ENCODE measurements at places on chromosomes 2 and 18. TPM values are rescaled to one million over a fixed set of nuclear protein-coding genes. Genes with fewer than 3 reads are reported as not detected.
A peak's percentile ranks its signal among the peaks of the same experiment; 100 is the strongest.

DNA sequence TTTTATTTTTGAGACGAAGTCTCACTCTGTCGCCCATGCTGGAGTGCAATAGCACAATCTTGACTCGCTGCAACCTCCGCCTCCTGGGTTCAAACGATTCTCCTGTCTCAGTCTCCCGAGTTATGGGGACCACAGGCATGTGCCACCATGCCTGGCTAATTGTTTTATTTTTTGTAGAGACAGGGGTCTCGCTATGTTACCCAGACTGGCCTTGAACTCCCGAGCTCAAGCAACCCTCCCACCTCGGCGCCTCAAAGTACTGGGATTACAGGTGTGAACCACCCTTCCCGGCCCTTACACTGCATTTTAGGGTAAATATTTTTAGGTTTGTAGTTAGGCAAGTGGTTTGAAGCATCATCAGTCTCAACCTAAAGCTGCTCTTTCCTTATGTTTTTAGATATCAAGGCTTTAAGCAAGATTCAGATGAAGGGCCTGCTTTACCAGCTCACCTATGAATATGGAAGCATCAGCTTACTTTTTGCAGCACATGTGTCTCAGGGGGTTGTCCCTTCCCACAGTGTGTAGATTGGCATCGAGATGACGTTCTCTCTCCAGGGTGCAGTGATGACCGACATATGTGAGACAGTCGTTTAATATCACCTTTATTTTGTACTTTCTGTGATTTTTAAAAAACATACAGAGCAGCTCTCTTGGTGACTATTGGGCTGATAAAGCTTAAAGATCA is 47.2 kb downstream of the ATIC start:
- H3K27ac ChIP-seq: no peak overlapping the region
- H3K27me3 ChIP-seq: no peaks in the 10 kb centered on the region
- DNase-seq: no peak
- peaks cover 42% of the 10 kb centered on the region for H3K36me3 ChIP-seq
- H3K4me3 ChIP-seq: no peak overlapping the region
- H3K4me1 ChIP-seq: no peaks in the 10 kb centered on the region

DNA sequence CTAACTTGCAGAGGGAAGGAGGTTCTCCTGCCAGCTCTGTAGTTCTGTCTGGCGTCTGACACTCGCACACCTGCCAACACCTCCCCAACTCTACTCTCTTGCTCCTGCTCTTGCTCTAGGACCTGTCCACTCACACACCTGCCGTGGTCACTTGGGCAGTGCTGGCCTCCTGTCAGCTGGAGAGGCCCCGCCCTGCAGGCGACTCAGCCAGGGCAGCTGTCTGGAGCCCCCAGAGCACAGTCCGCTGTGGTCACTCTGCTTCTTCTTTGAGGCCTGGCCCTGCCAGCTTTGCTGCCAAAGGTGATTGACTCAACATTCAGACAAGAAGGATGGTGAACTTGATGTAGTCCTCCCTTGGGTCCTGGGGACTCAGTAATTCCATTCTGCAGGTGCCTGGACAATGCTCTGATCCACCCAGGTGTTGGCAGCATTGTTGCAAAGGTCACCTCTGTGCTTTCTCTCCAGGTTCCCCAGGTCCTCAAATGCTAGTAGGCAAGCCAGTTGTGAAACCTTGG is 18.7 kb downstream of the TPO start:
- H3K36me3 ChIP-seq: no peaks in the 10 kb centered on the region
- DNase-seq: no peak
- no peak overlapping the region for H3K4me3 ChIP-seq

DNA sequence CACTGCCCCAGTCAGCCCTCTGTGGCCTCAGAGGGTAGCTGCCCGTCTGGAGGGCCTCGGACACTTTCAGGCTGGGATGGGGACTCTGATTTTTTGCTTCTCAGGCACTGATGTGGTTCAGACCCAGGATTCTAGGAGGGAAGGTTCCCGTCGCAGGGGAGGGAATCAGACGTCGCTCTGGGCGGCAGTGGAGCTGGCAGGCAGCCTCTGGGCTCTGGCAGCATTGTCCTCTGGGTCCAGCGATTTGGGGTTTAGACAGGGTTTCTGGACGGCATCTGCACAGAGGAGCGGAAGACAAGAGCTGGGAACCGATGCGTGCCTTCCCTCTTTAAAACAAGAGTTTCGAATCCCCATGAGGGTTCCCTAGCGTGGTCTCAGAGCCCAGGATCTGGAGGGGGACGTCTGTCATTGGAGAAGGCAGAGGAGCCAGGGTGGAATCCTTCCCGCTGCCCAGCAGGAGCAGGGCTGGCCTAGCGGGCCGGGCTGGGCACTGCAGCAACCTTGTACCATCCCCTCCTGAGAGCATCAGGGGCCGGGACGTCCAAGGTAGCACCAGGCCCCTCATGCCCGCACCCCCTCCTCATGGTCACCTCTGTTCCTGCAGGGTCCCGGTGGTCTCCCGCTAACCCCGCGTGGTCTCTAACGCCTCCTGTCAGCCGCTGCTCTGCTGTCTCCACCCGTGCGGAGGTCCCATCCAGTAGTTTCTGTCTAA is 246.0 kb downstream of the AGAP1 start:
- H3K4me3 ChIP-seq: no peak overlapping the region
- no peak overlapping the region for H3K27ac ChIP-seq
- no peaks in the 10 kb centered on the region for H3K36me3 ChIP-seq
- no peaks in the 10 kb centered on the region for H3K4me1 ChIP-seq

DNA sequence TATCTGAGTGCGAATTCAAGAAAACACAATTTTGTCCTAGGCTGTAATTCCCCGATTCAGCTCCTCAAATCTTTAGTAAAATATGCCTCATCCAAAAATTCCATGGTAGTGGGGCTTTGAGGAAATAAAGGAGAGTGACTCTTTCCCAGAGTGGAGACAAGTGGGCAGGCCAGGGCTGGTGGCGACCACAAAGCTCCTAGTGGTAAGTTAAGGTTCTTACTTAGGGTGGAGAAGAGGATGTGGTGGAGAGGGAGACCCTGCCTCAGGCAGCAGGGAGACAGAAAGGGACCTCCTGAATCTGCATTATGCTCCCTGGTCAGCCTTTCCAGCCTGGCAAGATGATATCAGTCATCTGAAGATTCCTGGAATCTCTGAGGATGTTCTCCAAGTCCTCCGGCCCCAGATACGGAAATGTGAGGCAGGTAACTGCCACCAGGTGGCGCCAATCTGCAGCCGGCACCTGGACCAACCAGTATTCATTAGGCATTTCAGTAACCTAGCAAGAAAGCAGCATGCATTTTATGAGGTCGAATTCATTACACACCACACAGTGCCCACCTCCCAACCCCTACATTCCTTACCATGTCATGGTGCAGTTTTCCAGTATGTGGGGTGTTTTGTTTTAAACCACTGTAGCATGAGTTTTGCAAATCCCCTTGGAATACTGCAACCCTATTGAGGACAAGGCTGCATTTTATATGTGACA is 106.4 kb downstream of the POLE4 start:
- no peaks in the 10 kb centered on the region for H3K27me3 ChIP-seq
- H3K36me3 ChIP-seq: no peaks in the 10 kb centered on the region
- no peaks in the 10 kb centered on the region for H3K4me1 ChIP-seq
- peak; percentile 66 for DNase-seq
- no peak overlapping the region for H3K4me3 ChIP-seq

DNA sequence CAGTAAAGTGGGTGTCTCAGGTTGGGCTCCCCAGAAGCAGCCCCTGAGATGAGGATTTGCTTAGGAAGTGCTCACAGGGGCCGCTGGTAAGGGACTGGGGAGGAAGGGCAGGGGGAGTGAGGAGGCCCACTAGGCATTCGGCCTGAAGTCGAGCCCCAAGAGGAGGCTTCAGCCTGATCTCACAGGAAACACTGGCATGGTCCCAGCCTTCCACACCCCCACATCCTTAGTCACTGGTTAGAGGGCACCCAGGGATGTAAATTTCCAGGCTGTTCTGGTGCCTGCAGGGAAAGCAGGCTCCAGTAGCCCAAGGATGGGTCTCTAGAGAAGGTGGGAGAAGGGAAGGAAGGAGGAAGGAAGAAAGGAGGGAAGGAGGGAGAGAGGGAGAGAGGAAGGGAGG is 22.4 kb upstream of the KCNK3 start:
- no peaks in the 10 kb centered on the region for H3K4me1 ChIP-seq
- H3K27me3 ChIP-seq: no peaks in the 10 kb centered on the region
- no peak overlapping the region for H3K4me3 ChIP-seq
- no peak overlapping the region for H3K27ac ChIP-seq

GRCh38 chr2:95314964-95315611 is 17.9 kb downstream of the KCNIP3 start:
- H3K4me3 ChIP-seq: no peak overlapping the region
- H3K27me3 ChIP-seq: no peaks in the 10 kb centered on the region
- no peak for DNase-seq
- H3K4me1 ChIP-seq: no peaks in the 10 kb centered on the region
- no peaks in the 10 kb centered on the region for H3K36me3 ChIP-seq
- H3K27ac ChIP-seq: no peak overlapping the region

GRCh38 chr2:235976516-235976915 is 191.7 kb downstream of the GBX2 start:
- H3K4me1 ChIP-seq: no peaks in the 10 kb centered on the region
- no peak overlapping the region for H3K4me3 ChIP-seq
- no peak for DNase-seq
- H3K27me3 ChIP-seq: no peaks in the 10 kb centered on the region
- H3K27ac ChIP-seq: no peak overlapping the region

GRCh38 chr2:196823750-196824522 is 14.8 kb upstream of the C2orf66 start:
- H3K27ac ChIP-seq: no peak overlapping the region
- DNase-seq: no peak
- H3K4me1 ChIP-seq: no peaks in the 10 kb centered on the region
- H3K27me3 ChIP-seq: no peaks in the 10 kb centered on the region

GRCh38 chr2:158580760-158581159 is 124.0 kb downstream of the PKP4 start:
- DNase-seq: no peak
- H3K4me1 ChIP-seq: no peaks in the 10 kb centered on the region
- H3K4me3 ChIP-seq: no peak overlapping the region
- no peaks in the 10 kb centered on the region for H3K27me3 ChIP-seq
- H3K36me3 ChIP-seq: peaks cover 3% of the 10 kb centered on the region

DNA sequence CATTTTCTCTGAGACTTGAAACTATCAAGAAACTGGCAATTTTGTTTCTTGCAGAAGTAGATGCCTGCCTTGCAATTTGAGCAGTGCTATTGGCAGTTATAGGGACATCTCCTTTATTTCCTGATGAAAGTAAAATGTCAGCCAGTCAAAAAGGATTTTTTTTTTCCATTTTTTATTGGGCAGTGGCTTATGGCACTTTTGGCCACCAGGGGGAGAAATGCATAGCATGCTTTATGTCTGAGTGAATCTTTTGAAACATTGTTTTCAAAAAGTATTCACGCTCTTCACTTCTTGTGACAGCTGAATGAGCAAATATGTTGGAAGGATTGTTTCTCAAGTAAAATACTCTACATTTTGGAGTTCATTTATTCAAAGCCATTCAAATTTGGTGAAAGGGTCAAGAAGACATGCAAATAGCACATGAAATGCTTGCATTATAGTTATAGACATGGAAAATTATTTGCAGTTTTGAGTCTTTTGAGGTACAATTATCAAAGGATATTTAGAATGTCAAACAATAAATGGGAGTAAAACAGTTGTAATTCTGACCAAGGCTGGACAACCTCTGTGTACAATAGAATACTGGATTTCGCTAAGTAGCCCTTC is 491.0 kb downstream of the CDH2 start:
- no peak overlapping the region for H3K27ac ChIP-seq
- no peaks in the 10 kb centered on the region for H3K4me1 ChIP-seq
- no peaks in the 10 kb centered on the region for H3K27me3 ChIP-seq

- H3K36me3 ChIP-seq: no peaks in the 10 kb centered on the region
- no peak for DNase-seq
- H3K4me3 ChIP-seq: no peak overlapping the region
- peaks cover 9% of the 10 kb centered on the region for H3K4me1 ChIP-seq
- H3K27me3 ChIP-seq: peaks cover 3% of the 10 kb centered on the region
- H3K27ac ChIP-seq: no peak overlapping the region
Measured at GRCh38 chr2:68316111-68316510, 3.6 kb downstream of the CNRIP1 start.

GRCh38 chr18:75067996-75068645 is 140.8 kb downstream of the PTGR3 start:
- H3K27ac ChIP-seq: no peak overlapping the region
- no peaks in the 10 kb centered on the region for H3K27me3 ChIP-seq
- no peak overlapping the region for H3K4me3 ChIP-seq
- H3K36me3 ChIP-seq: peaks cover 8% of the 10 kb centered on the region

GRCh38 chr2:75565472-75566462 is 5.0 kb upstream of the EVA1A start:
- no peak overlapping the region for H3K4me3 ChIP-seq
- DNase-seq: no peak
- no peak overlapping the region for H3K27ac ChIP-seq

- H3K4me3 ChIP-seq: no peak overlapping the region
- no peaks in the 10 kb centered on the region for H3K36me3 ChIP-seq
- no peak for DNase-seq
- no peaks in the 10 kb centered on the region for H3K27me3 ChIP-seq
Measured at GRCh38 chr2:190005513-190005912, 57.0 kb downstream of the MSTN start.

Gene CCDC121
- 1.2 TPM for polyA plus RNA-seq

Gene TRIB2
- 9.0 TPM for polyA plus RNA-seq

Gene HOXD13
- polyA plus RNA-seq: not detected

Gene ANKRD62
- polyA plus RNA-seq: not detected

Gene MRPS5
- 72.9 TPM for polyA plus RNA-seq
